ENCODE measurements at places on chromosomes 13 and 19. TPM values are rescaled to one million over a fixed set of nuclear protein-coding genes. Genes with fewer than 3 reads are reported as not detected.

Gene HSPBP1
- total RNA-seq, result 74.4 TPM

Gene TMEM238
- total RNA-seq, result 0.55 TPM

Gene S1PR5
- total RNA-seq, result 13.5 TPM

Gene NOVA2
- not detected for total RNA-seq

Gene MARK4
- 19.2 TPM for total RNA-seq

Data from G401 (cell line).